ENCODE measurements at places on chromosomes 2 and 18. TPM values are rescaled to one million over a fixed set of nuclear protein-coding genes. Genes with fewer than 3 reads are reported as not detected.

TUBA4B gene
- not detected for total RNA-seq

IL36G gene
- total RNA-seq, result not detected

SLC14A1 gene
- total RNA-seq, result not detected

UPP2 gene
- not detected for total RNA-seq

DSG4 gene
- under 0.01 TPM for total RNA-seq

RBMS1 gene
- 34.1 TPM for total RNA-seq

MBD5 gene
- 5.3 TPM for total RNA-seq

PAIP2B gene
- 5.2 TPM for total RNA-seq

MYOM1 gene
- 0.38 TPM for total RNA-seq

UXS1 gene
- 41.6 TPM for total RNA-seq

SRD5A2 gene
- under 0.01 TPM for total RNA-seq

ALPP gene
- not detected for total RNA-seq

VWA3B gene
- not detected for total RNA-seq

GIGYF2 gene
- total RNA-seq, result 44.0 TPM

KCNG2 gene
- total RNA-seq, result not detected

FHOD3 gene
- 8.8 TPM for total RNA-seq

TMEM37 gene
- total RNA-seq, result not detected

VWC2L gene
- total RNA-seq, result not detected

CNGA3 gene
- total RNA-seq, result under 0.01 TPM

UGT1A5 gene
- total RNA-seq, result 0.26 TPM

LYG2 gene
- not detected for total RNA-seq

CCDC150 gene
- 3.3 TPM for total RNA-seq

SAP130 gene
- total RNA-seq, result 1.6 TPM

CCBE1 gene
- 1.6 TPM for total RNA-seq

Measured in bronchial epithelial cell (primary cell).